A549 treated with Hydrocortisone at 1 μM for 4 hours (cell line): ENCODE measurements at places on chromosomes 7 and 10. TPM values are rescaled to one million over a fixed set of nuclear protein-coding genes. Genes with fewer than 3 reads are reported as not detected.

The GFRA1 gene
- total RNA-seq, result 7.7 to 10.4 TPM (median 10.3 TPM) in 5 replicates

The RNF32 gene
- total RNA-seq, result 1.2 to 2.2 TPM (median 1.3 TPM) in 5 replicates

The BLNK gene
- not detected in 5 replicates for total RNA-seq

The GJD4 gene
- not detected in 5 replicates for total RNA-seq

The ITGB8 gene
- total RNA-seq, result 0.86 to 1.4 TPM (median 1.1 TPM) in 5 replicates

The SLC29A3 gene
- 23.8 to 29.2 TPM (median 25.1 TPM) in 5 replicates for total RNA-seq

The SEMA4G gene
- 6.9 to 8.5 TPM (median 7.8 TPM) in 5 replicates for total RNA-seq

The EMX2 gene
- not detected in 5 replicates for total RNA-seq

The LEP gene
- total RNA-seq, result not detected in 5 replicates

The GIMAP8 gene
- not detected in 5 replicates for total RNA-seq

The CYP3A7 gene
- total RNA-seq, result not detected in 5 replicates
